Stimulated activated CD4-positive, alpha-beta T cell treated with anti-CD3 and anti-CD28 coated beads, Interleukin-12 subunit alpha, Interleukin-12 subunit beta, amount 100 ng/mL, for 4 hours (primary cell): ENCODE measurements at places on chromosomes 16 and 17.
A peak's percentile ranks its signal among the peaks of the same experiment; 100 is the strongest.

DNA sequence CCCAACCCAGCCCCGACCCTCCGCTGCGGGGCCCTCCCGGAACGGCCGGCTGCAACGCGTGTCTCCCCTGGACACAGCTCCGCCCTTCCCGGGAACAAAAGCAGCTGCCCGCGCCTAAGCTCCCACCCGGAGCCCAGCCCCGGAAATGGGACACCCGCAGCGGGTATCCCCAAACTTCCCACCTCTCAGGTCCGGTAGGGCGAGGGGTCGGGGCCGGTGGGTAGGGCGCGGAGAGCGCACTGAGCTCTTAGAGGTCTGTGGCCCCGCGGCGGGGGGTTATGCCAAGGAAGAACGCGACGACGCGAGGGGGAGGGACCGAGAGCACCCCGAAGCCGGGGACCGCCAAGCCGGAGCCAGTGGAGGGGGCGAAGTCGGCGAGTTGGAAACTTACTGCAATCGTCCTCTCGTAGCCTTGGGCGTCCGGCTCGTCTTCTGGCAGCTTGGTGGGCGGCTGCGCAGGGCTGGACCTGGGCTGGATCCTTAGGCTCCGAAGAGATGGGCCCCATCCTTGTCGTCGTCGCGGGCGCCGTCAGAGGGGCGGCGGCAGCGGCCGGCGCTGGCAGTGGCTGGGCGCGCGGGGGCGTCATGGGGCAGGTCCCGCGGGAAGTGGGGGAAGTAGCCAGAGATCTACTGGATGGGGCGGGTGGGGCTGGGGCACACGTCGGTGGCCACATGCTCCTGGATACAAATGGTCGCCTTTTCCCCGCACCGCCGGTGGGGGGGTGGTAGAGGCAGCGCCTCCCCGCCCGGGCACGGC, 6.9 kb downstream of the USP6 start:
- no peak for DNase-seq

GRCh38 chr16:74627506-74628220, 20.7 kb upstream of the GLG1 start:
- DNase-seq = no peak

DNA sequence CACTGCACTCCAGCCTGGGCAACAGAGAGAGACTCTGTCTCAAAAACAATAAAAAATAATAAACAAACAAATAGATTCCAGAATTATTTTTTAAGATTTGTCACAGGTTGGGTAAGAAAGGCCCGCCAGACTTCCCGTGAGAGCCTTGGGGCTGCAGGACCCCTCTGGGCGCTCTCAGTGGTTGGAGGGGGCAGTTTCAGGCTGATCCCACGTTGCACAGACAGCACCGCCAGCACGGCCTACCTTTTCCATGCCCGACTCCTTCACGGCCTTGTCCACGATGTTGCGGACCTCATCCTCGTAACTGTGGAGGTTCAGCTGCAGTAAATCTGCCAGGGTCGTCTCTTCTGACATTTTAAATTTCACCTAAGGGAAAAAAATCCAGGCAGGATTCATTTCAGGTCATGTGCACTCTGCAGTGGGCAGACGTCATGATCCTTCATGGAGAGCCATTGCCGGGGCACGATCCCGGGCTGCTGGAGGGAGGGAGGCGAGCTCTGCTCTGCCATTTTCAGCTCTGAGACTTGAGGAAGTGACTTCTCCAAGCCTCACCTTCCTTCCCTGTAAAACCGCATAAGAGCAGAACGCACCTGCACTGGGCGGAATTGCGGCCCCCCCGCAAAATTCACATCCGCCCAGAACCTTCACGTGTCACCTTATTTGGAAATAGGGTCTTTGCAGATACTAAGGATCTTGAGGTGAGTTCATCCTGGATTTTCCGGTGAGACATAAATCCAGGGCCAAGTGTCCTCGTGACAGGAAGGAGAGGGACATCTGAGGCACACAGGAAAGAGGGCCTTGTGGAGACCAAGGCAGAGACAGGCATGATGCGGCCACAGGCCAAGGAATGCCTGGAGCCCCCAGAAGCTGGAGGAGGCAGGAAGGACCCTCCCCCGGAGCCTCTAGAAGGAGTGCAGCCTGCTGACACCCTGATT, 66.8 kb downstream of the DNAH17 start:
- no peak for DNase-seq

DNA sequence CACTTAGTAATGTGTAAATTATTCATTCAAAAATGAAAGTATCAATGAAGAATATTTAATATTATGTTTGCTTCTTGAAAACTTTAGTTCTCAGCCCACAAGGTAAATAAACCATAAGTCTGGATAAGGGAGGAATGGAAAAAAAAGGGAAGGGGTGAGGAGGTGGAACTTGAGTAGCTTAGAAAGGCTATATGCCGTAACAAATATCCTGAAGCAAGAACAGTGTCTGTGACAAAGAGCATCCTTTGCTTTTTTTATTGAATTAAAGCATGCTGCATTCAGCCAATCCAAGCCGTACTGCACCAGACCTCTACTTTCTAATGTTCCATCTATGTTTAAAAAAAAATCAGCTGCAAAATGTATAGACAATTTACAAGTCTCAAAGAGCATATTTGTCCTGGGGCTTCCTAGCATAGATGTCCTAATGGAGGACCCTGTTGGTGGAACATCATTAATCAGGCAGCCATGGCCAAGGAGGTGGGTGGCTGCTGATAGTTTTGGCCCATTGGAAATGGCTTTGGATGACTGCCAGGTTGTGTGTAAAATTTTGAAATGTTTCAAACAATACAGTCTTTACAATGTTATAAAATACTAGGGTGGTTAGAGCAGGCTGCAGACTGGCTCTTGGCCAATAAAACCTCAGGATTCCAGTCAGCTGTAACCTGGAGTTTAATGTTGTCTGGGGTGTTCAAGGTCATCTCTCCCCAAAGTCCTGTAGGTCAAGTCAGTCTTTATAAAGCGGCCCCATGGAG, 895.8 kb upstream of the SOX9 start:
- DNase-seq = no peak

DNA sequence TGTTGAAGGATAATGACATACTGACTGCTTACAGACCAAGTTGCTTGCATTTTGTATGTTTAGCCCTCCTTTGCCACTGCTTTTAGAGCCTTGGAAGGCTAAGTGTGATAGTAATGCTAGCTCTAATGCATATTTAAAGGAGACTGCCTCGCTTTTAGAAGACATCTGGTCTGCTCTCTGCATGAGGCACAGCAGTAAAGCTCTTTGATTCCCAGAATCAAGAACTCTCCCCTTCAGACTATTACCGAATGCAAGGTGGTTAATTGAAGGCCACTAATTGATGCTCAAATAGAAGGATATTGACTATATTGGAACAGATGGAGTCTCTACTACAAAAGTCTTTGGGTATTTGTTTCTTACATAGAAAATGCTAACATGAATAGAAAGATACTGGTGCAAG, 19.1 kb downstream of the CAPNS2 start:
- no peak for DNase-seq

- DNase-seq = no peak
These were observed 7.6 kb downstream of the CAMKK1 start for GRCh38 chr17:3885271-3885670.

DNA sequence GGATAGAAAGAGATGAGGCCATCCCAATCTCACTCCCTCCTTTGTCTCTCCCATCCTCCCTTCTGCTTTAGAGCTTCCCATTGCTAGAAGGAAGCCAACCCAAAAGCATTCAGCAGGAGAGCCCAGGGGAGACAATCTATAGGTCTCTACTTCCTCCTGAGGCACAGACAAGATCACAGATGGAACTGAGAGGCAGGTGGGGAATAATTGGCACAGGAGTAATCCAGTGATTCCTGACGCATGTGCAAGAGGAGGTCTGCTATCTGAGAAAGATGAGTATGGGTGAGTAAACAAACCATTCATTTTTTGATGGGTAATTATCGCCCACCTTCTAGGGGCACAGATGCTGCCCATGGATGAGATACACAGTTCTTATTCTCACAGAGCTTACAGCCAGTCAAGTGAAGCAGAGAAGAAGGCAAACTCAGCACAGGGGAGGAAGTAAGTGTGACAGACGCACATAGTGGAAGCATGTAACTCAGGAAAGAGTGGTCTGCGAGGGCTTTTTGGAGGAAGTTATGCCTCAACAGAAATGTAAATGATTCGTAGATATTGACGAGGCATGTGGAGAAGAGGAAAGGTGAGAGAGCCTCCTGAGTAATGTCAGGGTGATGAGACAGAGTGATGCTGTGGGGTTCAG, 88.9 kb upstream of the HLF start:
- no peak for DNase-seq

GRCh38 chr17:10772425-10773380, 31.2 kb downstream of the TMEM238L start:
- DNase-seq = peak; percentile 16

DNA sequence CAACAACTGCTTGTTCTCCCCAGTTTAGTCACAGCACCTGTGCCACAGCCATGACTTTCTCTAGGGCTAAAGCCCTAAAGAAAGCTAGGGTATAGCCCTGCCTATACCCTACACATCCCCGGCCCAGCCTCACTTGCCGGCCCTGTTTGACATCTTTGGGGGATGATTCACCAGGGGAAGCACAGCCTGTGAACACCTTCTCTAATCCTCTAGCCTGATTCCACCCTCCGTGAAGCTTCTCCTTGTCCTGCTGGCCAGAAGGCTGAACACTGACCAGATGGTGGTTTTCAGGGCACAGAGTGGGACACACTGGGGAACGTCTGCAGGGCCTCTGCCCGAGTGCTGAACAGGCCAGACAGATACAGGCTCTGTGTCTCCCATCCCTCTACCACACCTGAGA, 6.0 kb downstream of the CLEC16A start:
- DNase-seq = no peak

DNA sequence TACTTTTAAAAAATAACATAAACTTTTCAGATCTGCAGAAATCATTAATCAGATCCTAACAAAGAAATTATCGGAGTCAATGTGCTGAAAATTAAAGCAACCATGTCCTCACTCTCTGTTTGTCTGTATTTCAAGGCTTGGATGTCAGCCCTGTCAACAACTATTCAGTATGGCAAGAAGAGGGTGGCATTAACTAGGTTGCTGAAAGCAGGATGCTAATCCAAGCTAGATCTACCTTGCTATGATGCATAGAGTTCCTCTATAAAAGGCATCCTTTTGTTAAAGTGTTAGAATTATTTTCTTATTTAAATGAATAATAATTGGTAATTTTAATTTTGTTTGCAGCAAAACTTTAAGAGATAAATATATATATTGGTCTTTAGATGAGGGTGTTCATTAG, 800.8 kb downstream of the CDH11 start:
- DNase-seq = no peak

DNA sequence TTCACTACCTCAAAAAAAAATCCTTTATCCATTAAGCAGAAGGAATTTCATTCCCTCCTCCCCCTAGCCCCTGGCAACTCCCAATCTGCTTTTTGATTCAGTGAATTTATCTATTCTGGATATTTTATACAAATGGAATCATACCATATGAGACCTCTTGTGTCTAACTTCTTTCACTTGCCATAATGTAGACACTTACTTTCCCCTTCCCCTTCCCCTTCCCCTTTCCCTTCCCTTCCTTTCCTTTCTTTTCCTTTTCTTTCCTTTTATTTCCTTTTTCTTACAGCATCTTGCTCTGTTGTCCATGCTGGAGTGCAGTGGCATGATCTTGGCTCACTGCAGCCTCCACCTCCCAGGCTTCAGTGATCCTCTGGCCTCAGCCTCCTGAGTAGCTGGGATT, 50.5 kb downstream of the PSMD12 start:
- DNase-seq = no peak

DNA sequence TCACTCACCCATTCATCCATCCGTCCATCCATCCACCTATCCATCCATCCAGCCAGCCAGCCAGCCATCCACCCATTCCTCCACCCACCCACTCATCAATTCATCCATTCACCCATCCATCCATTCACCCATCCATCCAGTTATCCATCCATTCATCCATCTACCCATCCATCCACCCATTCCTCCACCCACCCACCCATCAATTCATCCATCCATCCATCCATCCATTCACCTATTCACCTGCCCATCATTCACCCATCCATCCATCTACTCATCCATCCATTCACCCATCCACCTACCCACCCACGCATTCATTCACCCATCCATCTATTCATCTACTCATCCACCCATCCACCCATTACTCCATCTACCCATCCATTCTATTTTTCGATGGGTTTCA, 43.6 kb upstream of the JPH3 start:
- DNase-seq = no peak

DNA sequence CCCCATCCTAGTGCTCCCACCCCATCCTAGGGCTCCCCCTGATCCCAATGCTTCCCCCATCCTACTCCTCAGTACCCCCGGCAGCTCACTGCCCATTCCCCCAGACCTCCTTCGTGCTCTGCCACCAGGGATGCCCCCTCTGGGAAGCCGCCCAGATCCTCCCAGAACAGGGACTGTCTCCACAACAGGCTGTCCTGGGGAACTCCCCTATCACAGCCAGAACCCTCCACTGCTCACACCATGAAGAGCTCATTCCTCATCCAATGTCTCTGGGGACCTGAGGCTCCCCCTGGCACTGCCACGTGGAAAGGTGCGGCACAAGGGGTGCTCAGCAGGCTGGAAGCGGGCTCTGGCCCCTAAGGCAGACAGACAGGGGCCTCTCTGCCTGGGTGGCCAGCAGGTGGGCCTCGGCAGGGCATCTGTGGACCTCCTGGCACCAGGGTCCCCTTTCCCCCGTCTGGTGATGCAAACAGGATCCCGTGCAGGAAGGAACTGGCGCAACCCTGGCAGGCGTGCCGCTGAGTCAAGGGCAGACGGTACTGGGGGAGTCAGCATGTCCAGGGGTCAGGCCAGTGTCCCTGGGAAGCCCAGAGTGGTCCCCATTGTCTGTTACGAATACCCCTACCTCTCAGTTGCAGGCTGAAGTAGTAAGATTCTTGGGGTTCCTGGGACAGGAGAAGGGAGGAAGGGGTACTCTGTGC, 14.8 kb upstream of the PVALEF start:
- no peak for DNase-seq

DNA sequence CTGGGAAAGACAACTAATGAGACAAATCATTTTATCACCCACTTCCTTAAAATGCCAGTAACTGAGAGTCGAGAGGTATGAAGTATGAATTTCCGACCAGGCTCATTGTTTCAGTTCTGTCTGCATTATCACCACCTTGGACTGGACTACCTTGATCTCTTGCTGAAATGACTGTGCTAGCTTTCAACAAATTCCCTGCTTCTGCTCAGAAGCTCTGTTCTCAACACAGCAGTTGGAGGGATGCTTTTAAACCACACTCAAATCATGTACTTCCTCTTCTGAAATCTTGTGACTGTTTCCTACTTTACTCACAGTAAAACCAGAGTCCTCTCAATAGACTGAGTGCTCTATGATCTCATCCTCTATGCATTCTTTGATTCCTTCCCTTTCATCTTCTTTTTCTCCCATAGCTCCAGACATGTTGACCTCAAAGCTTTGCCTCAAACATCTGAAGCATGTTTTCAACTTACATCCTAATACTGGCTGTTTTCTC, 195.8 kb downstream of the KCNJ2 start:
- DNase-seq = no peak
